Right renal cortex interstitium (tissue), 3 donors: ENCODE measurements at places on chromosomes 2 and 18. TPM values are rescaled to one million over a fixed set of nuclear protein-coding genes. Genes with fewer than 3 reads are reported as not detected.

DNA sequence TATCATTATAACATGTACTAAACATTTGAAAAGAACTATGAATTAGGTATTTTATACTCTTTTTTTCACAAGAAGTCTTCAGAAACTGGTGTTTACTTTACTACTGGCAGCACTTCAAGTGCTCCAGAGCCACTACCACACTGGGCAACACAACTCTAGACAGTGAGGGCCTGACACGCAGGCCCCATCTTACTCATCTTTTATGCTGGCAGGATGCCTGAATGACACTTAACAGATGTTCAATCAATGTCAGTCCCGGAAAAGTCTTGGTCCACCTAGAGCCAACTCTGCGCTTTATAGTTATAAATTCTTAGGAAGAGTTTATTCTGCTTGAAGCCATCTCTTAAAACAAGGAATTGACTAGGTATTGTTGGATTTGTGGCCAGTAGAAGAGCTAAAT is 8.7 kb upstream of the WIPF1 start:
- DNase-seq = no peak

DNA sequence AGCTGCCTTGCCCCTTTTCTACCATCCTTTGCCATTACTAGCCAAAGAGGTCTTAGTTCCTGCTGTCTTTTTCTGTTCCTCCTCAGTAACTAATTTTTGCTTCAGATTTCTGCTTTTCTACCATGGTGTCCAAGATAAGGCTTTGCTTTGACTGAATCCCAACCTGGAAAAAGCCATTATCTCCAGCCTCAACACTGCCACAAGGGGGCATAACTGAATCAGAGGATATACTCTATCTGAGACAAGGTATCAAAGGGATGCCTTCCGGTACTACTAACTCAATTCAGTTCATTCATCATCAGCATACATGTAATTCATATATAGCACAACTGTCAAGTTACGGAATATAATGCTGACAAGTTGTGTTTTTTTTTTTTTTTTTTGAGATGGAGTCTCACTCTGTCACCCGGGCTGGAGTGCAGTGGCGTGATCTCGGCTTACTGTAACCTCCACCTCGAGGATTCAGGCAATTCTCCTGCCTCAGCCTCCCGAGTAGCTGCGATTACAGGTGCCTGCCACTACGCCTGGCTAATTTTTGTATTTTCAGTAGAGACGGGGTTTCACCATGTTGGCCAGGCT is 11.4 kb downstream of the OSGEPL1 start:
- no peak for DNase-seq

- DNase-seq = no peak
Observed at GRCh38 chr2:147829106-147829505, 15.7 kb upstream of the ACVR2A start.

DNA sequence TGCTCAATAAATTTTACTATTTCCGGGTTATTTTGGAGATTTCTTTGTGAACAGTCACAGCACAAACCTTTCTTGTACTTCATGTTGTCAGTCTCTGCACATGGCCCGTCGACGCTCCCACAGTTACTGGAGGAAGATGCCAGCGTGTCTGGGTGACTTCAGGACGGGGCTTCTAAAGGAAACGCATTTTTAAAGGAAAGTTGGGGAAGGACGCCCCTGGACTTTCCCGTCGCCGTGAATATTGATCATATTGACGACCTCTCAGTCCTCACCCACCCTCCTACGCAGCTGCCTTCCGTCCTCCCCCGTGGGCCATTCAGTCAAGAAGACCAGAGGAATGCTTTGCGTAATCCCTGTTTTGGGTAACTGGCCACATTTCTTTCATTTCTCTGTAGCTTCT is 71.1 kb upstream of the SNTG2 start:
- DNase-seq = no peak

GRCh38 chr2:118348380-118349034 is 260.2 kb downstream of the INSIG2 start:
- DNase-seq = no peak

- no peak for DNase-seq
Observed at GRCh38 chr2:241870611-241871537, 1.3 kb downstream of the RTP5 start.

GRCh38 chr18:22933206-22933965 is at the start of gene RBBP8:
Gene RBBP8 (plus strand): TSS chr18:22933328. CDS start chr18:22936852, 3,524 bp downstream.
- DNase-seq = peak; percentile 77

DNA sequence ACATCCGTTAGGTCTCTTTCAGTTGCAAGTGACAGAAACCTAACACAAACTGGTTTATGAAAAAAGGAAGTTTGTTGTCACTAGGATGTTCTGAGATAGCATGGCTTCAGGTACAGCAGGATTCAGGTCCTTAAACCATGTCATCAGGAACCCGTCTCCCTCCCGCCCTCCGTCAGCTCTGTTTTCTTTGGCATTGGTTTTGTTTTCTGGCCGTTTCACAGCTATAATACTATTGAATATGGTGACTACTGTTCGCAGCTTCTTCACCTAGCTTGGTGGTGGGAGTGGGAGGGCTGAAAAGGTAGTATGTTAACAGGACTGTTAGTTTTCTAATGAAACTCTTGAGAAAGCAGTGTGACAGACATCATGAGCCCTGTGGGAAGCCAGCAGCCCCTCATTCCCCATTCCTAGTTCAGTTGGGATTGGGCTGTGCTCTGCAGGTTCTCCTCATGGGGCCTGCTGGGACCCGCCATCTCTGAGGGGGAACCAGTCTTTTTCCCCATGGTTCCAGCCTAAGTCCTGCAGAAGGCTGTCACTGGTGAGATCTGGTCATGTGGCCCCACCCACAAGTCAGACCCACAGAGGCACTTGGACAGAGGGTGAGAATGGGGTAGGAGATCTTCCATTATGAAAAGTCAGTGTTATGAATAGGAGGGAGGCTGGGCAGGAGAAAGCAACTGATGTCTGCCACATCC is 12.1 kb downstream of the PTMA start:
- DNase-seq = no peak

DNA sequence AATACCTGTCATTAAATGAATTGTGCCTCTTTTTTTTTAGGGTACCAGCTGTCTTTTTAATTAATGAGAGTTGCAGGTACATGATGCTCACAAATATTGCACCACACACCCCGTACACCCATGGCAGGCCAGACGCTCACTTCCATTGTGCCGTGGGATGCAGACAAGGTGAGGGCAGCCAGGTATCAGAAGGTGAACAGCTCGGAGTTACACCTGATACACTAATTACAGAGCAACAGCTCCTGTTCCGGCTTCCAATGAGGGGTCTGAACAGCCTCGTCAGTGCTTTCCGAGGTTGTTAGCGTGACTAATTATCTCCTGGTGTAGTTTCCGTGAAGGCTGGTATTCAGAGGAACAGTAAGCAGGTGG is 442.8 kb downstream of the ZNF516 start:
- no peak for DNase-seq

DNA sequence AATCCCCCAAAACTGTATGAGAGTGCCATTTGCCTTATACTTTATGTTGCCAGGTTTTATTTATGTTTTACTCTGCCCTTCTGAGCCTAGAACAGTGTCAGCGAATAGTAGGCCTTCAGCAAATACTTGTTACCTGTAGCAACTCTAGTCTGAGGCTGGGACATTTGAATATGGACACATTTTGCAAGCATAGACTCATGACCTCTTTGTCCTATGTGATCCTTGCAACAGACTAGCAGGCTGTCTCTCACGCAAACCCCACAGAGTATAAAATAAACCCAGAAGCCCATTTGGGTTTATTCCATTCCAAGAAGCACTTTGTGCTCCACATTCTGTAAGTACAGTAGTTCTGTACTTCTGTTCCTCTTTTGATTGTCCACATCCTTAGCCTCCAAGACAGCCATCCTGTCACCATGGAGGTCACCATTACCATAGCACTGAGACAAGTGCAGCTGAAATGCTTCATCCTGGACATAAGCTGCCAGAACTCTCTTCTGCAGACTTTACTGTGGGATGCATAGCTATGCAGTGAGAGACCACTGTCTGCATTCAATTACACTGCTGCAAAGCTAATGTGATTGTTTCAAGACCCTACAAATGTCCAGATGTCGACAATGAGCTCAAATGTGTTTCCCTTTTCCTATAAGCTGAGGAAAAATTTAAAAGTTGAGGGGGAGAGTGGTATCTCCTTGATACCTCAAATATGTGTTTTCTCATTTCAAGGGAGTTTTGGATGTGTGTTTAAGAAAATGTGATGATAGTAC is 425.7 kb downstream of the PID1 start:
- DNase-seq = peak; percentile 6

DNA sequence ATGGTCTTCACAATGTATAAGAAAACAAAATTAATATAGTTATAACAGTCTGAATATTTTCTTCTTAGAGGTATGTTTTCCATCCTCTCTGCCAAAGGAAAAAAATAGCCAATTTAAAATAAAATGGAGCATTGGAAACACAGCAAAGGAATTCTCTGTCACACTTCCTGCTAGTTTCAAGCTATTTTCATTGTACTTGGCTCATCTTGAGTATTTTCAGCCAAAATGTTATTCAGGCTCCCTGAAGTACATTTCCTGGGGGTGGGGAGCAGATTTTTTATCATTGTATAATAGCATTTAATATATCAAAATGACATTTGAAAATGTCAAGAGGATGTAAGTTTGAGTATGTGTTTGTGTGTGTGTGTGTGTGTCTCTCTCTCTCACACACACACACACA is 463.6 kb upstream of the REG3G start:
- DNase-seq = no peak

DNA sequence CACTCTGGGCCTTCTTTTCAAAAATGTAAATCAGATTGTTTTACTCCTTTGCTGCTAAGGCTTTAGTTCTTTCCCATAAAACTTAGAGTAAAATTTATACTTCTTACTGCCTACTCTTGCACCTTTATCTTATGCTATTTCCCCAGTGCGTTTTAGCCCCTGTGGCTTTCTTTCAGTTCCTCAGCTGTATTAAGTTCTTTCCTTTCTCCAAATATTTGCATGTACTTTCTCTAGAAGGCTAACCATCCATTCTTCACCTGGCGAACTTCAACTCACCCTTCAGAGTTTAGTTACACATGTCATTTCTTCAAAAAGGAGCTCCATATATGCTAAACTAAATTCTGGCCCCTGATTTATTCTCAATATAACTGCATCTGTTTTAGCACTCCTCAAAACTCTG is 160.7 kb downstream of the FSHR start:
- no peak for DNase-seq

DNA sequence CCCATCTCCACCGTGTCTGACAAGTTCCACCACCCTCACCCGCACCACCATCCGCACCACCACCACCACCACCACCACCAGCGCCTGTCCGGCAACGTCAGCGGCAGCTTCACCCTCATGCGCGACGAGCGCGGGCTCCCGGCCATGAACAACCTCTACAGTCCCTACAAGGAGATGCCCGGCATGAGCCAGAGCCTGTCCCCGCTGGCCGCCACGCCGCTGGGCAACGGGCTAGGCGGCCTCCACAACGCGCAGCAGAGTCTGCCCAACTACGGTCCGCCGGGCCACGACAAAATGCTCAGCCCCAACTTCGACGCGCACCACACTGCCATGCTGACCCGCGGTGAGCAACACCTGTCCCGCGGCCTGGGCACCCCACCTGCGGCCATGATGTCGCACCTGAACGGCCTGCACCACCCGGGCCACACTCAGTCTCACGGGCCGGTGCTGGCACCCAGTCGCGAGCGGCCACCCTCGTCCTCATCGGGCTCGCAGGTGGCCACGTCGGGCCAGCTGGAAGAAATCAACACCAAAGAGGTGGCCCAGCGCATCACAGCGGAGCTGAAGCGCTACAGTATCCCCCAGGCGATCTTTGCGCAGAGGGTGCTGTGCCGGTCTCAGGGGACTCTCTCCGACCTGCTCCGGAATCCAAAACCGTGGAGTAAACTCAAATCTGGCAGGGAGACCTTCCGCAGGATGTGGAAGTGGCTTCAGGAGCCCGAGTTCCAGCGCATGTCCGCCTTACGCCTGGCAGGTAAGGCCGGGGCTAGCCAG is 1.2 kb downstream of the ONECUT2 start:
- no peak for DNase-seq

DNA sequence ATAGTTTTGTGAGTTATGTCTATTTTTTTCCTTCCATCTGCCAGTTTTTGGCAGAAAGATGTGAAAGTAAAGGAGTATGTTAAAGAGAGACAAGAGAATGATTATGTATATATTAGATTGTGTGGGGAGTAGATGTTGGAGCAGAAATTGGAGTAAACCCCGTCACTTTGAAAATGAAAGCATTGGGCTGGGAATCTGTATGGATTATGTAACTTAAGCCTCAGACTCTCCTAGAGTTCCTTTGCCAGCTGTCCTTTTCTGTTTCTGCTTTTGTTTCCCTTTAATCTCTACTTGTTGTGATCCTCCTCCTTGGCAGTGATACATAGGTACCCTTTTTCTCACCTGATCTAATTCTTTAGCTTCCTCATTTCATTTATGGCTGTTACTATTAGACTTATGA is 19.2 kb downstream of the CCDC138 start:
- DNase-seq = no peak

GRCh38 chr2:188678882-188679281 is 295.3 kb upstream of the COL3A1 start:
- DNase-seq = no peak

DNA sequence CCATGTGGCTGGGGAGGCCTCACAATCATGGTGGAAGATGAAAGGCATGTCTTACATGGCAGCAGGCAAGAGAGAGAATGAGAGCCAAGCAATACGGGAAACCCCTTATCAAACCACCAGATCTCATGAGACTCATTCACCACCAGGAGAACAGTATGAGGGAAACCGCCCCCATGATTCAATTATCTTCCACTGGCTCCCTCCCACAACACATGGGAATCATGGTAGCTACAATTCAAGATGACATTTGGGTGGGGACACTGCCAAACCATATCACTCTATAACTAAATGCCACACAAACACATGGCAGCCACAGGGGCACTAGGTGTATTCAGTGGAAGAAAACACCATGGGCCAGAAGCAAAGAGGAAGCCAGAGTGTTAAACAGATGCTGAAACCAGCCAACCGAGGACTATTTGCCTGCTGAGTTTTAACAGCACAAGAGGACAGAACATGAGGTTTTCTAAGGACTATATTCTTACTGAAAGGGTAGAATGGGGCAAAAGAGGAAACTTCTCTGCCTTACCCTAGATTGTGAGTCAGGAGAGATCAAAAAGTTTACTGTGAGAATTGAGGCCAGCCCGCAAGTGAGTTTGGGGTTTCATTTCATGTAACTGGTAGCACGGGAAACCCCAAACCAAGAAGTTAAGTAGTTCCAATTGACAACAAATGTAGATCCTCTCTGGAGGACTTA is 49.2 kb downstream of the SIGLEC15 start:
- no peak for DNase-seq

DNA sequence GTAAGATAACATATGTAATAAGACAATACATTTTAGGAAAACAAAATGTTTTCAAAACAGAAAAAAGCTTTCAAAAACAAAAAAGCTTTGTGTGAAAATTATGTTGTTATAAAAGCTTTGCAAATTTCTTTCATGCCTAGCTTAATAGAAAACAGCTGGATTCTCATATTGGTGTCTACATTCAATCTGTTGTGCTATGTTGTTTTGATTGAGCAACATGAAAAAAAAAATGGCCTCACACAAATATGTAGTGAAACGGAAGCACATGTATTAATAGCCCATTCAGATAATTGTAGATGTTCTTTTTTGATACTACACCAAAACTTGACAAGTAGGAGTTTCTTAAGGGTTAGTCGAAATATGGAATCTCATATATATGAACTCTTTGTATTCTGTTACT is 197.5 kb downstream of the ZEB2 start:
- no peak for DNase-seq

GRCh38 chr2:7281231-7282201 is 364.3 kb downstream of the RNF144A start:
- no peak for DNase-seq

The MSGN1 gene
- not detected for polyA plus RNA-seq

The FAHD2B gene
- polyA plus RNA-seq = 21.5 TPM

The PDE11A gene
- polyA plus RNA-seq = 7.6 TPM

The FBXO15 gene
- 7.0 TPM for polyA plus RNA-seq
